Activated CD4-positive, alpha-beta T cell treated with anti-CD3 and anti-CD28 coated beads, Interleukin-2, amount 50 U/mL, for 24 hours (primary cell): ENCODE measurements at places on chromosomes 3 and 15.

- no peak for DNase-seq
Observed at GRCh38 chr3:78459796-78460195, 1308.0 kb downstream of the ROBO1 start.

GRCh38 chr3:97958396-97958795, 13.8 kb downstream of the RIOX2 start:
- no peak for DNase-seq

DNA sequence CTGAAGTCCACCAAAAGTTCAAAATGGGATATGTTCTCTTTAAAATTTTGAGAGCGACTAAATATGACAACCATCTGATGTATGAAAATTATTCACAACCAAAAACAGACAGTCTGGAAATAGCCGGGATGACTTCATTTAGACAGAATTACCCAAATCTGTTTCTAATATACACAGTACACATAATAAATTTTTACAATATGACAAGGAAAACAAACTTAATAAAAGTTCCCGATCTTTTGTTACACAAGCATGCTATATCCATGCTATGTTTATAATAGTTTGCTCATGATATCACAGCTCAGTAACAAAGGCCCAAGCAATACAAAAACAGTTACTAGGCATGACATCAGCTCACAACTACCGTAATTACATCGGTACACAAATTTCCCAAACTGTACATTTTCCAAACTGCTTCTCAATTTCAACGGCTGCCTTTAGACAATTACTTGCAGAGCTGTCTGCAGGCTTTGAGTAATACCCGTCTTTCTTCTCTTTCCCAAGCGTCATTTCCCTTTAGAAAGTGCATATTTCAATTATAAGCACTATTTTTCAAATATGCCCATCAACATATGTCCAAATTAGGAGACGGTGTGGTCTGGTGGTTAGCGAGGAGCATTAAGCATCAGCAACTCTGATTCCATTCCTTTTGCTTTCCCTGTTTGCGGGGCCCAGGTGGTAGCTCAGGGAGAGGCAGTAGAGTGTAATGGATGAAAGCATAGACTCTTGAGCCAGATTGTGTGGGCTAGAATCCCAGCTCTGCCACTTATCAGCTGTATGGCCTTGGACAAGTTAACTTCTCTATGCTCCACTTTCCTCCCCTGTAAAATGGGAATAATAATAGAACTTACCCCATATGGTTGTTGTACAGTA, 481.2 kb downstream of the FOXP1 start:
- no peak for DNase-seq

DNA sequence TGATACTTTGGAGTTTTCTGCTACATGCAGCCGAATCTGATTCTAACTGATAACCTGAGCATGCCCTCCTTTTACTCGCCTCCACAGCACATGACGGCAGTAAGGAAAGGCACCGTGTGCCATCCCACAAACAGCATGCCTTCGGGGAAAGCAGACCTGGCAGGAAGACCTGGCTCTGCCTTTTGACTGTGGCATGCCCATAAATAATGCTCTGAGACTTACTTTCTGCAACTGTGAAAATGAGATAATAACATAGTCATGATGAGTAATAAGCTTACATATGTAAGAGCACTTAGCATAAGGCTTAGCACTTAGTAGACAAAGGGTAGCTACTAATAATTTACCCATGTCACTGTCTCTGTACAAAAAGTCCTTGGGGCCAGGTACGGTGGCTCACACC, 32.9 kb downstream of the MTHFS start:
- no peak for DNase-seq

- DNase-seq = no peak
Observed at GRCh38 chr3:149291178-149291577, 42.3 kb downstream of the TM4SF18 start.

DNA sequence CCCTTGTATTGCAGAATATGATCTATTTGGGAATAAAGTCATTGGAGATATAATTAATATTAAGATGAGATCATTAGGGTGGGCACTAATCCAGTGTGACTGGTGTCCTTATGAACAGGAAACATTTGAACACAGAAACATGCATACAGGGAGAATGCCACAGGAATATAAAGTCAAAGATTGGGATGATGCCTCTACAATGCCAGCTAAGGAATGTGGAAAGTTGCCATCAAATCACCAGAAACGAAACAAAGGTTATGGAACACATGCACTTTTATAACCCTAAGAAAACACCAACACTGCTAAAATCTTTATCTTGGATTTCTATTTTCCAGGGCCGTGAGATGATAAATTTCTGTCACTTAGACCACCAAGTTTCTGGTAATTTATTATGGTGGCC, 442.4 kb upstream of the BCHE start:
- DNase-seq = no peak

GRCh38 chr3:140341817-140342403, 336.0 kb upstream of the TRIM42 start:
- DNase-seq = no peak
